HT1080 (cell line): ENCODE measurements at places on chromosomes 7 and 10.

GRCh38 chr7:16586081-16586874 lies 59.3 kb downstream of the ANKMY2 start:
- DNase-seq = no peak

DNA sequence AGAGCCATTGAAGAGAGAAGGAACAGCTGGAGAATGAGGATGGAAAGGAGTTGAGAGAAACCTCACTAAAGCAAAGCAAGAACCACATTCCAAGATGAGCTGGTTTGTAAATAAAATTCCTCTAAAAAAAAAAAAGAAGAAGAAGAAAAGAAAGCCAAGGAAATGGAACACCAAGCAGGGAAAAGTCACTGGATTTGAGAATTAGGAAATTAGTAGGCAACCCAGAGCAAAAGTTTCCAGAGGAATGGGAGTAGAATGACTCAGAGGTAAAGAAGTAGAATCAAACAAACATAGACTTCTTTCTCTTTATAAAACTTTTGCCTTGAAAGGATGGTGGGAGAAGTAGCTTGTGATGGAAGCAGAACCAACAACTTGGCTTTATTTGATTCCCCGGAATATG lies 3.9 kb downstream of the CH25H start:
- DNase-seq = no peak

DNA sequence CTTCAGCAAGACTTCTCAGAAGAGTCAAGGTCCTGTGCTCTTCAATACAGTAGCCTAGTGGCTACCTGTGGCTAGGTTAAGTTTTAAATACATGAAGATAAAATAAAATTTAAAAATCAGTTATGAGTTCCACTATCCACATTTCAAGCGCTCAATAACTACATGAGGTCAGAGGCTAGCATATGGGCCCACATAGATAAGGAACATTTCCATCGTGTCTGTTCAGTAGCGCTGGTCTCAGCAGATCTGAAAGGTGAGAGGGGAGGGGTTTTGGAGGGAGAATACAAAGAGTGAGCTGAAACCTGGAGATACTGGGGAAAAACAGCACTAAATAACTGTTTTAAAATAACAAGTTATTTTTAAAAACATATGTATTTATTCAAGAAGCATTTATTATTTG lies 219.0 kb downstream of the TRIL start:
- DNase-seq = no peak

- DNase-seq = peak; percentile 67
Observed at GRCh38 chr10:119233123-119233820, 25.9 kb downstream of the GRK5 start.

GRCh38 chr10:86871563-86872183 lies 85.7 kb downstream of the MMRN2 start:
- DNase-seq = peak; percentile 16

DNA sequence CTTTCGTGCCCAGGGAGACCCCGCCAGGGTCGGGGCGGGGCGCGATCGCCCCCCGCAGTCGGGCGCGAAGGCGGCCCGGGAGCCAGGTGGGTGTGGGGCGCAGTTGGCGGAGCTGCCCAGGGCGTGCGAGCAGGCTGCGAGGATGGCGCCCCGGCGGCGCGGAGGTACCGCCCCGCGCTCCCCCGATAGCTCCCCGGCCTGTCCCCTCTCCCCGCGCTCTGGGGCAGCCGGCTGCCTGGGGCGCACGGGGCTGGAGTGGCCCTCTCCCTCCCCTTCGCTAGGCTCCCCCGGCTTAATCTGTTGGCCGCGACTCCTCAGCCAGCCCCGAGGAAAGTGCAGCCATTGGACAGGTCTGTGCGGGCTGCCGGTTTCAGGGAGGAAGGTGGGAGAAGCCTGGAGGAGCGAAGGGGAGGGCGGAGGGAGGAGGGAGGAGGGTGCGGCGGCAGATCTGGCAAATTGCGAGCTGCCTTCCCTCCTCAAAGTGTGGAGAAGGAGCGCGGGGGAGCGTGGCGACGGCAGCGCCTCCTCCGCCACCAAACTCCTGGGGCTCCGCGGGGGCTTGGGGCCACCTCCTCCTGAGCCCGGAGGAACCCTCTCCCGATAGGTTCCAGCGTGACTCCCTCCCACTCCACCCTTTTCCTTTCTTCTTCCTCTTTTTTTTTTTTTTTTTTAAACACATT lies 361 bp upstream of the PLXDC2 start:
- DNase-seq = peak; percentile 23

DNA sequence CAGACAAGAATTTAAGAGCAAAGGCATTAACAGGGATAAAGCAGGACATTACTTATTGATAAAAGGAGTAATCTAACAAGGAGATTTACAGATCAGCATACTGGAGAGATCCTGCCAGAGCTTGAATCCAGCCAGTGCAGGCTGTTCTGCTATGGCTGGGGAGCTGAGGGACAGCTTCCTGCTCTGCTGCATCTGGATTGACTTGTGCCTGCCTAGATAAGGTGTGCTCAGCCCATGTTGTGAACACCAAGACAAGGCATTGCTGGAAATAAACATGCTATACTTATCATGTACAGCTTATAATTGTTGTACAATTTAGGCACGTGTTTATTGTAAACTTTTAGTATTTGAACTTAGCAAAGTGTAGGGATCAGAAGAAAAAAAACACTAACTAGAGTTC lies 71.7 kb downstream of the HIF1AN start:
- no peak for DNase-seq

DNA sequence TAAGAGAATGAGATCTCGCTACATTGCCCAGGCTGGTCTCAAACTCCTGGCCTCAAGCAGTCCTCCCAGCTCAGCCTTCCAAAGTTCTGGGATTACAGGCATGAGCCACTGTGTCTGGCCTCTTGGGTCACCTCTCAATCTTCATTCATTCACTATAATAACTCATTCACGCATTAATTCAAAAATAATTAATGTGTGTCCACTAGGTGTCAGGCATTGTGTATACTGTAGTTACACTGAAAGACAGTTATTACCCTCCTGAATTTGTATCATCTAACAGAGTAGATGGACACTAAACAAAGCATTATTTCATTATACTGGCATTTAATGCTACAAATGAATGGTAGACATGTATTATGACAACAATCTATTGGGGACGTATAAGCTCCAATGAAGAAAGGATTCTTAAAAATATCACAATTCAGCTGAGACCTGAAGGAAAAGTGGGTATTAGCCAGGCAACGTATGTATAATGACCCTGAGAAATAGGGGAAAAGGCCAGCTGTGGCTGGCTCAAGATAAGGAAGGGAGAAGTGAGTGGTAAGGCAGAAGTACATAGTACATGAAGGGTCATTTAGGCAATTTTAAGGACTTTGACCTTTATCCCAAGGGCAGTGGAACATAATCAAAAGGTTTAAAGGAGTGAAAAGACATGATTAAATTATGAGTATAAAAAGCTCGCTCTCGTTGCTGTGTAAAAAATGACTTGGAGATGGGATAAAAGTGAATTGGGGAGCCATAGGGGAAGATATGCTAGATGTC lies 150.7 kb downstream of the BTAF1 start:
- peak; percentile 10 for DNase-seq

DNA sequence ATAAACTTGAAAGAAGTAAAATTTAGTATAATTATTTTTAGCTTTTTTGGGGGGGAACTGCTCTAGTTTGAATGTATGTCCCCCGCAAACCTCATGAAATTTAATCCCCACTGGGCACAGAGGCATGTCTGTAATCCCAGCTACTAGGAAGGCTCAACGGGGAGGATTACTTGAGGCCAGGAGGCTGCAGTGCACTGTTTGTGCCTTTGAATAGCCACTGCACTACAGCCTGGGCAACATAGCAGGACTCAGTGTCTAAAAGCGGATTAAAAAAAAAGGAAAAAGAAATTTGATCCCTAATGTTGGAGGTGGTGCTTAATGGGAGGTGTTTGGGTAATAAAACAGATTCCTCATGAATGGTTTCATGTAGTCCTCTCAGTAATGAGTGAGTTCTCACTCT lies 43.1 kb upstream of the PHF14 start:
- DNase-seq = no peak

GRCh38 chr7:99728615-99729014 lies 6.4 kb downstream of the CYP3A7 start:
- DNase-seq = no peak

GRCh38 chr7:123977081-123977480 lies 52.0 kb downstream of the SPAM1 start:
- no peak for DNase-seq

- DNase-seq = no peak
Observed at GRCh38 chr7:111329367-111330234, 232.7 kb downstream of the IMMP2L start.

GRCh38 chr10:30002426-30003266 lies 56.7 kb downstream of the JCAD start:
- peak; percentile 72 for DNase-seq

DNA sequence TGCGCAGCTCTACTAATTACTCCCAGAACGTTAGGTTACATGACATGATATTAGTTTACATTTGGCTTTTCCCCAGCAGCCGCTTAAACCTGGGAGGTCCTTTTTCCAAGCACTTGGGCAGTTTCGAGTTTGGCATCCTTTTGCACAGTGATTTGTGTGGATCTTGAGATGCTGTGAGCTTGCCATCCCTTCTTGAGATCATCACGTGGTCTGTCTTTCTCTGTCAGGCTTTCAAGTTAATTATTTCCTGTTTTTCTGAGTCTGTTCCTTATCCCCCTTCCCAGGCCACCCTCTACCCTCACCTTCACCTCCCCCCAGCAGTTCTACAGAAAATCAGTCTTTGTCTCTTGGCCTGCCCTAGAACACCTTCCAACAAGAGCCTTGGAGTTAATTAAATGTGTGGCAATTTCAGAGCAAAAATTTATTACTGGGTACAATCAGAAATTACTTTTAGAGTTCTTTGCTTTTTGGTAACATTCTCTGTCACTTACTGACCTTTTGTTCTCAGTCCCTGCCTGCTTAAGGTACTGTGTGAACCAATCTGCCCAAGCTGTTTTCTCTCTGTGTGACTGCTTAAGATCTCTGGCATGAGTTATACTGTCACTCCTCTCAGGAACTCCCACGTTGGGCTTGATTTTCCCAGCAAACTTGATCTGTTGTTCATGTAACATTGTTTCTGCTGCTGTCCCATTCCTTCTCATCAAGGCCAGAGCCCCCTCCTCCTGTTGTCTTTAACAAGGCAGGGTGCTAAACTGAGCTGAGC lies 3.1 kb upstream of the SLF2 start:
- no peak for DNase-seq

DNA sequence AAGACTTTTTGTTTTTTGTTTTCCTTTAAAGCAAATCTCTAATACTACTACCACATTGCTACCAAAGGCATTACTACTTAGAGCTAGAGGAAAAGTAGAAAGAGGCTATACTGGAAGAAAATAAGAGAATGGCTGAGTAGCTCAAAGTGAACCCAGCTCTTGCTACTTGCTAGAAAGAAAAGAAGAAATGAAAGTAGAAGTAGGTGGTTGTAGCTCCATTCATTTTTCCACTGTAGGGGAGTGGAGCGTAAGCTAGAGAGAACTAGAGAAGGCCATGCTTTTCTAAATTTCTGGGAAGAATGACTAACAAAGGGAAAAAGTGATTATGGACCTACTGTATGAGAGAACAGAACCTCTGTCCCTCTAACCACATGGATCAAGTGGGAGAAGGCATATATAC lies 184.4 kb downstream of the PON1 start:
- DNase-seq = no peak
